ENCODE measurements at places on chromosomes 1 and 21. TPM values are rescaled to one million over a fixed set of nuclear protein-coding genes. Genes with fewer than 3 reads are reported as not detected.

DNA sequence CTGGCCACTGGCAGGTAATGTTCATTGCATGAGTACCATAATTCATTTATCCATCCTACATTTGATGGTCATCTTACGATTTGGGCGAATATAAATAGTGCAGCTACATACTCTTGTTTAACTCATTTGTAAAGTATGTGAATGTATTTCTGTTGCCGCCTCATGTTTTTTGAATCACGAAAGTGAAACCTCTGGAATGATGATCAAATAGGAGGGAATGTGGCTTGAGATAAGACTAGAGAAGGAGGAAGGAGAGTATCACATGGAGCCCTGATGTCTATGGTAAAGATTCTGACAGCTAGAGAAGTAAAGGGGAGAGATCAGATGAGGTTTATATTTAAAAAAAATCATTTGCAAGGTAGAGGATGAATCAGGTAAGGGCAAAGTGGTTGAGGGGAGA lies 8.0 kb downstream of the MRPS14 start:
- no peak for DNase-seq

- DNase-seq, result no peak
These were observed 3.8 kb downstream of the ACBD6 start for GRCh38 chr1:180498594-180498993.

GRCh38 chr1:175757381-175758015 lies 14.1 kb upstream of the TNR start:
- DNase-seq, result peak; percentile 5

DNA sequence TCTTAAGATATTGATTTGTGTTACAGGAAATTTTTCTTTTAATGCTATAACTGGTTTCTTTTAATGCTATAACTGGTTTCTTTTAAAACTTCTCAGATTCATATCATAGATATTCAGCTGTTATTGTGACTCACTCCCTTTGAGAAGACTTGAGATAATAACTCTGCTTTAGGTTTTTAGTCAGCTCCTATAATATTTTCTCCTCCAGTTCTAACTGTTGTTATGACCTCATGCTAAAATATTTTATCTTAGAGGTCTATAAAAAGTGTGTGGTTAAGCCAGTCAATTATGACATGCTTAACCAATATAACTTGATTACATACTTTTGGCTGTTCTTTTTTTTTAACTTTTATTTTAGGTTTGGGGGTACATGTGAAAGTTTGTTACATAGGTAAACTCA lies 280.2 kb downstream of the PTGER3 start:
- no peak for DNase-seq

- DNase-seq, result no peak
These were observed 28.0 kb downstream of the SLAMF1 start for GRCh38 chr1:160618763-160619274.

- DNase-seq, result no peak
These were observed 6.6 kb upstream of the TMEM167B start for GRCh38 chr1:109083923-109084322.

DNA sequence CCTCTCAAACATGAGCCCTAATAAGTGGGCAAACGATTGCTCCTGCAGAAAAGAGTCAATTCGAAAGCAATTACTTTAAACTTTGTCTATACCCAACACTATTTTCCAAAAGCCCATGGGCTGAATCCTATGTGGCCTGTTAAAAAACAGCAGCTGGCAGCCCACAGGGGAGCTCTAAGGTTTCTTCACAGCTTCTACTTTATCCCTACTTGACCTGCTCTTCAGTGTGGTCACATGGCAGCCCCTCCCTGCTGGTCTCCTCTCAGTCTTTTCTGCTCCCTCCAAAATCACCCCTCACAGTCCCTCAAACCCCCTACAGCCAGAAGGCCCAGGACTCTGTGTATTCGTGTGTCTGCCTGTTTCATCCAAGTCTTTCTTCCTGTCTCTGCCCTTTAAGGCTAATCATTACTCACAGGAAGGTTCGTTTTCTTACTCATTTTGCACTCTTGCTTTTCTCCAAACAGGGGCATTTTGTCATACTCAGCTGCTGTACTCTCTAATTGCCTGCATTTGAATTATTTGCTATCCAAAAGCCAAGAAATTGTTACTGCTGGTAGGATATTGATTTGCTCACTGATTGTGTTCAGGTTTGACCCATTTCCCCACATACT lies 62.4 kb upstream of the FAM3B start:
- no peak for DNase-seq

DNA sequence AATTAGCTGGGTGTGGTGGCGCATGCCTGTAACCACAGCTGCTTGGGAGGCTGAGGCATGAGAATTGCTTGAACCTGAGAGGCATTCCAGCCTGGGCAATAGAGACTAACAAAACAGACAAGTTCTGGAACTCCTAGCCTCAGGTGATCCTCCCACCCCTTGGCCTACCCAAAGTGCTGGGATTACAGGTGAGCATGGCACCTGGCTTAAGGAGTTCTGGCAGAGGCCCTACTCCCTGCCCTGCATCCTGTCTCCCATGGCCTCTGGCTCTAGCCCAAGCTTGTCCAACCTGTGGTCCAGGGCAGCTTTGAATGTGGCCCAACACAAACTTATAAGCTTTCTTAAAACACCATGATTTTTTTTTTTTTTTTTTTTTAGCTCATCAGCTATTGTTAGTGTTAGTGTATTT lies 20.4 kb downstream of the TOMM20 start:
- no peak for DNase-seq

Gene FGR
- 6.8 TPM for total RNA-seq

- no peak for DNase-seq
These were observed 68.5 kb upstream of the CACYBP start for GRCh38 chr1:174931214-174931613.

DNA sequence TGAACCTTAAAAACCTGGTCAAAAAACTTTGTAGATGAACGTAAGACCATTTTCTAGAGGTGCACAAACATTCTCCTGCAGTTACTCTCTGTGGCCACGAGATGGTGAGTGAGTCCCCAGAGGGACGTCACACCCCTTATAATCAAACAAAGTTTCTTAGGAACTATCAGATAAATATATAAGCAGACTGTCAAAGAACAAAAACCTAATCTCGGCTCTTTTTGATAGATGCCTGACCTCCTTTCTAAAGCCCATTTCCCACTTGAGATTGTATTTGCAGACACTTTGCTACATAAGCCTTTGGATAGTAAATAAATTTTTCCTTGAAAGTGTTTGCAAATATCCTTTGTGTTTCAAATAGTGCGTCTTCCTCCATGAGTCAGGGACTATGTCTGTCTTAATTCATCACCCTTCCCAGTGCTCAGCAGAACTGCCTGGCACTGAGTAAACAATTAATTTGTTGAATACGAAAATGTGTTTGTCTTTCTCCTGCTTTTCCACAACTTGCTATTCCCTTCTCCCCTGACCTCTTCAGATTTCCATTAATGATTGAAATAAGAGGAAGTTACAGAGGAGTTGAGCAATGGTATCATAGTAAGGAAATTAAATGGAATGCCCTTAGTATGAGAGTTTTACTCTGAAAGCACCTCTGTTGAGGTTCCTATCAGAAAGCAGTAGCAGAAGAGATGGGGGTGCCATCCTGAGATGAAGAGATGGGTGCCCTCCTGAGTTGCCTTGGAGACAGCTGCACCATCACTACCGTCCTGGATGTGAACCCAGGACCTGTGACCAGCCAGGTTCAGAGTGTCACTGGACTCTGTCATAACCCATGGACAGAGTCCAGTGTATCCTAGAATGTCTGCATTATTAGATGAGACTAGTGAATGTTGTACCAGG lies 57.8 kb upstream of the RAVER2 start:
- DNase-seq, result peak; percentile 26

DNA sequence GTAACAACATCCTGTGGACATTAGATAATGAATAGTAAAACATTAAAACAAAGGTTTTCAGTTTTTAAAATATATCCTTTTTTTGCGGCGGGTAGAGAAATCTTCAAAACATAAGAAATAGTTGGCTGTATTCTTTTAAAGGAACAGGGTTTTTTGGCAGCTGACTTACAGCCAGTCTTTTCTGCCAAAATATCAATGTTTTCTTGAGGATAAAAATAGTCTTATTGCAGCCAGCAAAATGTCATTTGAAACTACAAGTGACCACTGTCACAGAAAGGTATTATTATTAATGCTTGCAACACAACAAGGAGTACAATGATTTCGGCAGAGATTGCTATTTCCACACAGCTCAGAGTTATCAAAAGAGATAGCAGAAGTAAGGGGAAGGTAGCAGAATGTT lies 21.4 kb downstream of the OLFM3 start:
- no peak for DNase-seq

DNA sequence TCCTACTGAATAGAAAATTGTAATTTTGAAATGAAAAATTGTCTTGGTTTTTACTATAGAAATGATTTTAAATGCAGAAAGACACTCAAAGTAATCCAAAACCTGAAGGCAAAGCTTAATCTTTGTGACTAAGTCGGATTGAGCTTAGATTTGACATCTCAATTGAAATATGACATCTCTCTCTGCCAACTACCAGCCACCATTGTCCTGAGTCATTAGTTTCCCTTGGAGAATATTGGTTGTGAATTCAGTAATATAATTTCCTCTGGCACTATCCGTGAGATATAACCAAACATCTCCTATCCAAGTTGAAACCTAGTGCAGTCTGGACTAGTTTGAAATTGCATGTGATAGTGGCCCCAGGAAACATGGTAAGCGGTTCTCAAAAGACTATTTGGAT lies 37.1 kb downstream of the PLA2G4A start:
- no peak for DNase-seq

DNA sequence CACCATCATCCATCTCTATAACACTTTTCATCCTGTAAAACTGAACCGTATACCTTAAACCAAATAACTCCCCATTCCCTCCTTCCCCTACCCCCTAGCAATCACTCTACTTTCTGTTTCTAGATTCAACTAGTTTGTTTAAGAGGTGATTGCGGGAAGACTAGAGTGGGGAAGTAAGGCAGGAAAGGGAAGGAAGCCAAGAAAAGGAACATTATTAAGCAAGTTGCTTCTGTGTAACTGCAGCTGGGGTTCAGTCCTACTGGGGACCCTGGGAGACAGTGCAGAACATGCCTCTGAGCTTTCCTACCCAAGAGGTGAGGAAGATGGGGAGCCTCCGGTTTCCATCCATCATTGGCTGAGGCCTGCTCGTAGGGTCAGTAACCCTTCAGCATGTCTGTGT lies 28.9 kb upstream of the H3-3A start:
- DNase-seq, result no peak

DNA sequence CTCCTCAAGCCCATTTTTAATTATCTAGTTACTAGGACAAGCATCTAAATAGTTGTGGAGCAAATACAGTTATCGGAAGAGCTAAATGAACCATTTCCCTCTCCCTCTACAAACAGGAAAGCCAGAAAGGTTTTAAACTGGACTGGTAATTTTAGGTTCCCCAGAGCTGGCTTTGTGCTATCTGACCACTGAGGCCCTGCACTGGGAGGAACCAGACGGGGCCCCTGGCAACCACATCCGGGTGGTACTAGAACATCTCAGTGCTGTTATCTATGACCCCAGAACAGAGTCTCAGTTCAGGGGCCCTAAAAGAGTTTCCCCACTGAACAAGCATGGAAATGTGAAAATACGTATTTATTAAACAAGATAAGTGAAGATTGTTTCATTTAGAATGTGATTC lies 7.7 kb upstream of the RSPH1 start:
- no peak for DNase-seq

Gene FNDC5
- 1.3 TPM for total RNA-seq

DNA sequence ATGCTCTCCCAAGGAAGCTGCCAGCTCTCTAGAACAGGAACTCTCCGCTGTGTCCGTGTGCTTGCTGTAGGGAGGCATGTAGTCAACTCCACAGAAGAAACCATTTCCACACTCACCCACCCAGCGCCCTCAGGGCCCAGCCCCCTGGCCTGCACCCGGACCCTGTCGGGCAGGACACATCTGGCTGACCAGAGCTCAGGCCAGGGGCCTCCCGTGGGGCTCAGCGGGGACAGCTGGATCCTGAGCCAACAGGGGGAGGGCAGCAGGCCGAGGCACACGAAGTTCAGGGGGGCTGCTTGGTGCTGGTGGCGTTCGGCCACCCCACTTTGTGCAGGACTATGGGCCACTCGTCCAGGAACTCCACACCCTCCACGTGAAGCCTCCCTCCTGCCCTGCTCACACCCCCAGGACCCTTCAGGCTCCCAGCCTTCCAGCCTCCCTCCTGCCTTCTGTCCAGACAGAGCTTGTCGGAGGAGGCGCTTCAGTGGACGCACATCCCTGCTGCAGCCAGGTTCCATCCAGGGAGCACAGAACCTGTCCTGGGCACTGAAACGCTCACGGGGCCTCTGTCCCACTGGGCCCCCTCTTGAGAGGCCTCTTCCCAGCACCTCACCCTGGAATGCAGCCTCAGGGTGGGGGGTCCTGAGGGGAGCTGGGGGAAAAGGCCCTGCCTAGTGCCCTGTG lies 15.0 kb upstream of the FAAP20 start:
- DNase-seq, result no peak

DNA sequence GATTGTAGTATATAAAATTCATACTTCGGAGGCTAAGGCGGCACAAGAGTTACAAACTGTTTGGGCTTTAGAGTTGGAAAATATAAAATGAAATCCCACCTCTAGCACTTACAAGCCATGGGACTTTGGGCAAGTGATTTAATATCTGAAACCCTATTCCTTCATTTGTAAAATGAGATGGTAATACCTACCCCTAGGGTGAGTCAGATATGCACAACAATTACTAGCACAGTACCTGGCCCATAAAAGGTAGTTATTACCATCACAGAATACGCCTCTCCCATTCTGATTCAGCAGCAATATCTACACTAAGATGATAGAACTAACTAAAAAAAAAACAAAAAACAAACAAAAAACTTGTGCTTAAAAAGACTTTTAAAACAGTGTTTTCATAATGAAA lies 3.5 kb downstream of the KLHL12 start:
- no peak for DNase-seq

DNA sequence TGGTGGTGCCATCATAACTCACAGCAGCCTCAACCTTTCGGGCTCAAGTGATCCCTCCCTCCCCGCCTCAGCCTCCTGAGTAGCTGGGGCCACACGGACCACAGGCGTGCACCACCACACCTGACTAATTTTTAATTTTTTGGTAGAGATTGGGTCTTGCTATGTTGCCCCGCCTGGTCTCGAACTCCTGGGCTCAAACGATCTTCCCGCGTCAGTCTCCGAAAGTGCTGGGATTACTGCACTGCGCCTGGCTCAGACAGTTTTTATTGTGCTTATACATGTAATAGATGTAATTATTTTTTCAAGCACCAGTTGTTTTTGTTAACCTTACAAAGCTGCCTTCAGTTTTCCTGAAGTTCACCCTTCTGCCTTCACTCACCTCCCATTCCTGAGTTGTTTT lies 38.0 kb upstream of the HMGN1 start:
- DNase-seq, result no peak

- DNase-seq, result no peak
These were observed 193.6 kb downstream of the RPS6KC1 start for GRCh38 chr1:213244664-213245091.

- peak; percentile 47 for DNase-seq
These were observed 610 bp downstream of the SCYL3 start for GRCh38 chr1:169892927-169893644.

DNA sequence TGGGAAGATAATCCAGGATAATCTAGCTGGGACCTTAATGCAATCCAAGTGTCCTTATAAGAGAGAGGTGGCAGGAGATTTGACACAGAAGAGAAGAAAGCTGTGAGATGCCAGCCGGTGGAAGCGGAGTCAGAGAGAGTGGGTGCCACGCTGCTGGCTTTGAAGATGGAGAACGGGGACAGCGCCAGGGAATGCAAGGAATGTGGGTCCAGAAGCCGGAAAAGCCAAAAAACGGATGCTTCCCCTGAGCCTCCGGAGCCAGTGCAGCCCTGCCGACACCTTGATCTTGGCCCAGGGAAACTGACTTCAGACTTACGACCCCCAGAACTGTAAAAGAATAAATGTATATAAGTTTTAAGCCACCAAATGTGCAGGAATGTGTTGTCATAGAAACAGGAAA lies 152.6 kb downstream of the ZNF281 start:
- no peak for DNase-seq

Gene IL22RA1
- not detected for total RNA-seq

GRCh38 chr1:210631399-210631798 lies 302.7 kb downstream of the HHAT start:
- no peak for DNase-seq
